Epithelial cell of proximal tubule (primary cell): ENCODE measurements at places on chromosomes 3 and 15. TPM values are rescaled to one million over a fixed set of nuclear protein-coding genes. Genes with fewer than 3 reads are reported as not detected.

DNA sequence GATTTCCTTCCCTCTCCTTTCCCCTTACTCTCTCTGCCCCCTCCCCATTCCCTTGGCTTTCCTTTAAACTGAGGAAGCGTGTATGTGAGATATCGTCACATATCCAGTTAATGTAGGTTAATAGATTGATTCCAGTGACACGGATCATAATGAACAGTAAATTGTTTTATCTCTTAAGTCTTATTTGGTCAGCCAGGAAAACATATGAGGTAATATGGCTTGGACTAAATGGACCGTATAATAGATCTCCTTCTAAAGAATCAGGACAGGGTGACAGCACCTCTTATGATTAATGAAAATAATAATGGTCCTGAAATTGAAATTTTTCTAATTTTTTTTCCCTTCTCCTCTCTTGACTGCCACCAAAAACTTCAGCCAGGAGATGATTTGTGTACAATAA lies 779.8 kb upstream of the NR2F2 start:
- DNase-seq: no peak

GRCh38 chr3:128041344-128041743 lies 10.9 kb upstream of the SEC61A1 start:
- DNase-seq: no peak

DNA sequence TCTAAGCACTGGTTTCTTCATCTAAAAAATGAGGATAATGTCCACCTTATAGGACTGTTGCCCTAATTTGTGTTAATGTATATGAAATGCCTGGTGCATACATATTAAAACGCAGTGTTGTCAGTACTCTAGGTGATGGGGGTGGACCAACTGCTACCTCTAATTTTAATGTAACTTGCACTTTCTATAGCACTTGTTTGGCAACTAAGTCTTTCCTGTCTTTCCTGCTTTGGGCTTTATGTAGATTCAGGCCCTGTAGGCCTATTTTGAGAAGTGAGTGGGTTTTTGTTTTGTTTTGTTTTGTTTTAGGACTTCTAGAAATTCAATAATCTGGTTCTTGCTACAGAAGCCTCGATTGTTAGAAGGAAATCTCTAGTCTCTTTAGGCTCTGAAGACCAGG lies 21.2 kb downstream of the SLC7A14 start:
- no peak for DNase-seq

Gene CKMT1B
- total RNA-seq: 2.9 and 4.3 TPM in 2 replicates

DNA sequence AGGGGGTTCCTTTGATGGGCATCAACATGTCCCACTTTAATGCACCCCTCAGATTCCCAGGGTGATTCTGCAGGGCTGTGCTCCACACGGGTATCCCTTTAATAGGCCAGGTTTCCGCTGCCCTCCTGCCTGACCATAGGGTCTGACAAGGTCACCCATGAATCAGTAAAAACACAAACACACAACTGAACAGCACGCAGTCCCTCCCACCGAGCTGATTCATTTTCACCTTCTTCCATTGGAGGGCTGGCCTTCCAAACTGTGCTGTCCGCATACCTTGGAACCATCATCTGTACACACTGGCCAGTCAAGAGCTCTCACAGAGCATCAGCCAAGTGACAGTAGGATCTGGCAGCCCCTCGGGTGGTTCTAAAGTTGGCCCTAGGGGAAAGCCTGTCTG lies 93.7 kb downstream of the FBLN2 start:
- no peak for DNase-seq

Gene ESYT3
- 0.87 and 2.2 TPM in 2 replicates for total RNA-seq

- DNase-seq: no peak
Measured at GRCh38 chr3:134847349-134847748, 52.3 kb downstream of the EPHB1 start.

Gene PLA2G4E
- total RNA-seq: not detected in 2 replicates

- DNase-seq: no peak
Measured at GRCh38 chr15:40436116-40436891, 4.4 kb upstream of the BAHD1 start.

Gene GALNT15
- total RNA-seq: not detected in 2 replicates

GRCh38 chr3:101148001-101148400 lies 154.8 kb upstream of the ABI3BP start:
- no peak for DNase-seq

DNA sequence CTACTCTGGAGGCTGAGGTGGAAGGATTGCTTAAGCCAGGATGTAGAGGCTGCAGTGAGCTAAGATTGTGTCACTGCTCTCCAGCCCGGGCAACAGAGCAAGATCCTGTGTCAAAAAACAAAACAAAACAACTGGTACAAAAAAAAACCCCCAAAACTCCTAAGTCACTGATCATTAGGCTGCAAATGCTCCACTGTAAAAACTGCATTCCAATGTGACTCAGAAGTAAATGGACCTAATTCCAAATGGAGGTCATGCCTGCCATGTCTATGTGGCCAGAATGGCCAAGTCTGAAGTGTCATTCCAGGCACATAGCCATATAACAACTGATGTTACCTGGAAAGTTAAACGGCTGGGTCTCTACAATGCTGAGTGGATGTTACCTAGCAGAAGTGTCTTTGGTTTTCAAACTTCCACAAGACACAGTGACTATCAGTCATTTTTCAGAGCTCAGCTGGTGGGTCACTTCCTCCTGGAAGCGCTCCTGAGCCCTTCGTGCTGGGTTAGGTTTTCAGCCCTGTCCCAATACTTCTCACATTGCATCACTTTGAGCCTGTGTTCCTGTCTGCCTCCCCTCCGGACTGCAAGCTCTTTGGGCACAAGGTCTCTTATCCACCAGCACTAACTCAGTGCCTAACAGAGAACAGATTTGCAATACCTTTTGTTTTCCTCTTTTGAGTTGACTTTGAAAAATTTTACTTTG lies 10.6 kb downstream of the FSTL1 start:
- no peak for DNase-seq

- DNase-seq: no peak
Measured at GRCh38 chr15:80788536-80788935, 9.4 kb downstream of the CEMIP start.

Gene CHSY1
- 14.4 and 19.2 TPM in 2 replicates for total RNA-seq

Gene HCN4
- total RNA-seq: 0.14 and 0.17 TPM in 2 replicates

Gene CD80
- total RNA-seq: not detected in 2 replicates

- DNase-seq: no peak
Measured at GRCh38 chr3:64133272-64133671, 92.0 kb downstream of the PRICKLE2 start.

DNA sequence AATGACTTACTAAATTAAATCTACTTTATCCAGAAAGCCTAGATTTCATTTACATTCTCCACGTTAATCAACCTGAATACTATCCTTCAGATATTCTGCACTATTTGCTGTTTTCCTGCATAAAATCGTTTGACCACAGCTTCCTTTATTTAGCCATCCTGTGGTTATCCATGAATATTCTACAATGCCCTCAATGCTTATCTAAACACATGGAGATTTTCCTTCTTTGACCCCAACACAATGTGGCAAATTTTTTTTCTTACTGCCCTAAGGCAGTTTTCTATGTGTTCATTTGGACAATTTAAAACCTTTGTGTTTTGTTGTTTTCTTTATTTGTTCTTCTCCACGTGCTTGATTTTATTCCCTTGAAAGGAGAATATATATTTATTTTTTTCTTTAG lies 495.5 kb upstream of the ROBO1 start:
- no peak for DNase-seq

Gene RAD51
- total RNA-seq: 19.5 and 20.8 TPM in 2 replicates

Gene SH2D7
- total RNA-seq: not detected in 2 replicates
